Cardiac fibroblast (primary cell): ENCODE measurements at places on chromosomes 4 and X.

DNA sequence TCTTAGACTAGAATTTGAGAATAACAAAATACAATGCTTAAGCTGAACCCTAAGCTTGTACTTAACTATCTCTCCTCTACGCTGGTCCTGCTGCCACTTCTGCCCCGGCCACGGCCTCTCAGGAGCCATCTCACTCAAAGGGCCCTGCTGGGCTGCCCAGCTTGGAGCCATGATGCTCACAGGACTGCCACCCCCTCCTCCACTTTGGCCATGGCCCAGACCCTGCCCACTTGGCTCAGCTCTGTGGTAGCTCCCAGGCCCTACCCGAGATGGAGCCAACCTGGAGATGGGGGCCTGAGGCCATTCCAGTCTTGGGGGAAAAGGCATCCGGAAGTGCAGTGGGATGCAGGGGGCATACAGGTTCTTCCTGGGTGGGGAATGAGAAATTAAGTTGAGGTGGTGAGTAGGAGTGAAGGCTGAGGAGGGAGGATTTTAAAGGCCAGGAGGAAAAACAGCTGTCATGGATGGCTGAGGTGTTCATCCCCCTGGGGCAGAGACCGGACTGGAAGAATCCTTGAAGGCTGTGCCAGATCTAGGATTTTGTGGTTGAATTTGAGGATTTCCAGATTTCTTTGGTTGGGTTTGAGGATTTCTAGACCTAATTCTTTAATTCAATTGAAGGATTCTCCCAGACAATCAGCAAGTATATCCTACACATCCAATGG lies 824 bp downstream of the SASH3 start:
- DNase-seq: no peak

- DNase-seq: no peak
These were observed 71.5 kb upstream of the HPRT1 start for GRCh38 chrX:134388161-134389109.

GRCh38 chr4:3774253-3774883 lies 8.2 kb downstream of the ADRA2C start:
- no peak for DNase-seq

DNA sequence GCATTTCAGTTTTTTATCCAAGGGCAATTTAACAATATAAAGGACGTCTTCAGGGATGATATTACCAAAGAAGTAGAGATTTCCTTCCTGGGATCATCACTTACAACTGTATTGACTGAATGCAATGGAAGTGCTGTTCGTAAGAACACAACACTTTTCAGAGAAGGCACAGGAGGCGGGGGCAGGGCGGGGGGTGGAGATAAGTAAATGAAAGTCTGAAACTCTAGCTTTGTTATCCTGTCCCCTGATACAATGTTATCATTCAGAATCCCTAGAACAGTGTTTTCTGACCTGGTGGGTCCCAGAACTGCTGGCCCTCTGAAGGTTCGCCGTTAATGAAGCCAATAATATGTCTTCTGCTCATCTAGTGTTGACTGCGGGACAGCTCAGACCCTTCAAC lies 124.6 kb downstream of the NSUN7 start:
- no peak for DNase-seq

- no peak for DNase-seq
These were observed 14.6 kb downstream of the APBB2 start for GRCh38 chr4:41199788-41200187.

DNA sequence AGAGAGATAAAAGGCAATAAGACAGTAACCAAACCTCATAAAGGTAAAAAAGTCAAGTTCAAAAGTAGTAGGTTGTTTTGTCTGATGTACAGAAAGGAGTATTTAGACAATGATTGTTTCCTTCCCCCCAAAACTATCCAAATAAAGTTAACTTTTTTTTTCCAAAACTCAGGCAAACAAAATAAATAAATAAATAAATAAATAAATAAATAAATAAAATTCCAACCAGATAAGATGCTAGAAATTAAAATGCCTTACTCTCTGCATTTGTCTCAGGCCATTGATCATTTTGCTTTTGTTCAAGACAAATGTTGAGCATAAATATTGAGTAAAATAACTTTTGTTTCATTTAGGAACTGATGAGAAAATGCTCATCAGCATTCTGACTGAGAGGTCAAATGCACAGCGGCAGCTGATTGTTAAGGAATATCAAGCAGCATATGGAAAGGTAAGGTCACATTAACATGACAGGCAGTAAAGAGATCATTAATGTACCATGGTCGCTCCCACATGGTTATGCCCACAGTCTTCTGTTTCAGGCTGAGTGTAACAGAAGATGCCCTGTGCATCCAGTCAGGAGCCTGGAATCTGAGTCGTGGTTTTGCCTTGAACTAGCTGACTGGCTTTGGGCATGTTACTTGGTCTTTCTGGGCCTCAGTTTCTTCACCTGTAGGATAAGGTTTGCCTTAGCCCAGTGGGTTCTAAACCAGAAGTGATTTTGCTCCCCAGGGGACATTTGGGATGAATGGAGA lies 27.3 kb downstream of the ANXA3 start:
- DNase-seq: no peak

GRCh38 chr4:55297346-55297745 lies 48.7 kb upstream of the SRD5A3 start:
- DNase-seq: no peak

GRCh38 chr4:38920677-38921076 lies 53.1 kb downstream of the FAM114A1 start:
- DNase-seq: no peak

GRCh38 chr4:158131027-158131426 lies 41.8 kb downstream of the GASK1B start:
- no peak for DNase-seq

GRCh38 chrX:23817979-23818336 lies 35.0 kb downstream of the SAT1 start:
- no peak for DNase-seq
